ENCODE measurements at places on chromosomes 7 and 10.

DNA sequence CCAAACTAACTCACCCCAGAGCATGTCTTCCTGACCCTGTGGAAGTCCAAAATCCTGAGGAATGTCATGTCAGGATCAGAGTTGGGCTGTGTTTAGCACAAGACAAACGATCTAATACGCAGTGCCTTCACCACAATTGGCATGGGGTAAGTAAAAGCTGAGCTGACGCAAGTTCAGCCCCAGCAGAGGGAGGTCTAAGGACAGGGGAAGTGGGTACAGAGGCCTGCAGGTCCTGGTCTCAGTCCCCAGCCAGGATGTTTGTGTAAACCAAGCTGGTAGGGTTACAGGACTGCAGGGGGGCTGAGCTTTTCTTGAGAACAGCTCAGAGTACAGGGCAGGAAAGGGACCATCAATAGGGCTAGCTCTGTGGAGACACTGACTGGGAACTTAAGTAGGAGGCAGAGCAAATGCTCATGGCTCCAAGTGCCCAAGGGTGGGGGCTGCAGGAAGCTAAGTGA, 5.3 kb upstream of the KCNIP2 start:
- DNase-seq = no peak

DNA sequence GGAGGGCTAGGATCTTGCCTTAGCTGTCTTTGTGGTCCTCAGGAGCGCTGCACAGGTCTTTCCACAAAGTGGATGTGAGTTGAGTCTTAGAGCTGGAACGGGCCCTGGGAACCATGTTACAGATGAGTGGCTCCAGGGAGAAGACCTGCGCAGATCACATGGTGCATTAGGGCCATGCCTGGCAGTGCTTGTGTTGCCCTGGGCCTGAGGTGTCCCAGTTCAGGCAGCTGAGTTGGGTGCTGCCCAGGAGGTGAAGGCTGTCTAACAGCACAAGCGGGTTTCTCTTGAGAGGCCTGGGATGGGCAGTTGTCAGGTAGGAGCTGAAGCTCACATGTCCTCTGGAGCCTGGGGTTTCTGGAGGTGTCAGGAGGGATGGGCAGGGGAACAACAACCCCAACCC, 33.7 kb upstream of the ANKRD2 start:
- DNase-seq = no peak

- no peak for DNase-seq
These were observed 712.1 kb upstream of the IGFBP3 start for GRCh38 chr7:46633200-46633599.

DNA sequence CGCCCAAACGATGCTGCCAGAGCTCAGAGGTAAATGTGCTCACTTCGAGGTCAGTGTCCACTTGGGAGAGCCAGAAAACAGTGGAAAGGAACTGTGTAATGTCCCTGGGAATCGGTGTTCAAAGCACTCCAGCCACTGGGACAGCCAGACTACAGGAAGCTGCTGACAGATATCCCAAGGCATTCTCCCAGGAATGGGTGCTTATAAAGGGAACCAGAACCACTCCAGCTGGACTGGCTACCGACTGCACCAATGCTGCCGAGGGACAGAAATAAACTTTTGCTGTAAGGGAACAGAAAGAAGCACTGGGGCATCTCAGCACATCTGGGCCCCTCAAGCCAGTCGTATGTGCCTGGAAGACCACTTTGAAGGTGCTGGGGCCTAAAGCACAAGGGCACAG, 76.7 kb downstream of the ATXN7L1 start:
- DNase-seq = peak; percentile 41

- no peak for DNase-seq
These were observed 34.8 kb downstream of the FBH1 start for GRCh38 chr10:5924889-5925288.

GRCh38 chr10:7493996-7494395, 83.2 kb upstream of the SFMBT2 start:
- no peak for DNase-seq

- no peak for DNase-seq
These were observed 10.2 kb downstream of the SSBP1 start for GRCh38 chr7:141748396-141748795.

DNA sequence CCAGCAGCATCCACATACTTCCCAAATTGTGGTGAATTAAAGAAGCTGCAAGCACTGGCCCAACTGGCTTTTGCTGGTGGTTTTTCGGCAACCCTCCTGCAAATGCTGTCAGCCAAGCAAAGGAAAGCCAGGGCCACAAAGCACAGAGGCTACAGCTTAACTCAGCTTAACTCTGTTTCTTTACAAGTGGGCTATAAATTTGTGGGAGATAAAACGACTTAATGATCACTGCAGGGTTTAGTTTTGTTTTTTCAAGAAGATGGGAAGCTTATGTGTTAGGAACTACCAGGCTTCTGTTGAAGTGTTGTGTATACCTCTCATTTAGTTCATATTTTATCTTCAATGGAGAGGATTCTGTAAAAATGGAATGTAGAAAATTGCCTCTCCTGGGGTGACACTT, 110.6 kb downstream of the TACC2 start:
- DNase-seq = no peak

DNA sequence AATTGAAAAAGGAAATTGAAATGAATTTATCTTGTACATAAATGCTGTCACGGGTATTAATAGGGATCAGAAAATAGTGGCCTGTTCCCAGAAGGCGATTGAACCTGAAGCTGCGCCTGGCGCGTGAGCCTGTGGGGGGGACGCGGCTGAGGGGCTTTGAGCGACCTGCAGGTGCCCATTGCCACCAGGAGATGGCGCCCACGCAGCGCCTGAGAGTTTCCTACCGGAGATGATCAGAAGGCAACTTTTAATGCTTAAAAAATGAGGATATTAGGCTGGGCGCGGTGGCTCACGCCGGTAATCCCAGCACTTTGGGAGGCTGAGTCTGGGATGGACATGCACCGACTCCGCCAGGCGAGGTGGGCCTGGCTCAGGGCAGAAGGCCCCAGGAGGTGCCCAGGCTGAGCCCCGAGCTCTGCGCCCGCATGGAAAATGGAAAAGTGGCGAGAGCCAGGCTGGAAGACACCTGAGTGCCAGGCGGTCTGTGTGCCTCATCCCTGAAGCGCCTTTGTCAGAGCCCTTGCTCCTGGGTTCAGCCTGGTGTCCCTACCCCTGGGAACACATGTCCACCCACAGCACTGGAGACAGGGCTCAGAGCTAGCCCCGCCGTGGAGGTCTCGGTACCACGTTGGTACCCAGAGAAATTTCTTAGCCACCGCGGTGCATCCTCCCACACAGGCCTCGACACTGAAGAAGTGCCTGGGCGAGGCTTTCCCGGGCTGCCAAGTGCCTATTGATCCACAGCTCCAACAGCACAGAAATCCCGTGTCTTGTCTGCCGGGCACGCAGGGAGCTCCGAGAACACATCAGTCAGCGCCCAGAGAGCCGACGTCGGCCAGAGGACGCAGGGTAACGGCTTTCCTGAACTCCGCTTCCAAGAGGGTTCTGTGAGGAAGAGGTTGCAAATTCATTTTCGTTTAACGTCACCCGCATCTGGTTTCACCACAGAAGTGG, 117.4 kb downstream of the INPP5A start:
- DNase-seq = peak; percentile 92

All from GM03348 (cell line).